Stimulated activated CD8-positive, alpha-beta memory T cell treated with anti-CD3 and anti-CD28 coated beads, Interleukin-7, amount 100 ng/mL, for 1 hour (primary cell): ENCODE measurements at places on chromosomes 13 and 19.

DNA sequence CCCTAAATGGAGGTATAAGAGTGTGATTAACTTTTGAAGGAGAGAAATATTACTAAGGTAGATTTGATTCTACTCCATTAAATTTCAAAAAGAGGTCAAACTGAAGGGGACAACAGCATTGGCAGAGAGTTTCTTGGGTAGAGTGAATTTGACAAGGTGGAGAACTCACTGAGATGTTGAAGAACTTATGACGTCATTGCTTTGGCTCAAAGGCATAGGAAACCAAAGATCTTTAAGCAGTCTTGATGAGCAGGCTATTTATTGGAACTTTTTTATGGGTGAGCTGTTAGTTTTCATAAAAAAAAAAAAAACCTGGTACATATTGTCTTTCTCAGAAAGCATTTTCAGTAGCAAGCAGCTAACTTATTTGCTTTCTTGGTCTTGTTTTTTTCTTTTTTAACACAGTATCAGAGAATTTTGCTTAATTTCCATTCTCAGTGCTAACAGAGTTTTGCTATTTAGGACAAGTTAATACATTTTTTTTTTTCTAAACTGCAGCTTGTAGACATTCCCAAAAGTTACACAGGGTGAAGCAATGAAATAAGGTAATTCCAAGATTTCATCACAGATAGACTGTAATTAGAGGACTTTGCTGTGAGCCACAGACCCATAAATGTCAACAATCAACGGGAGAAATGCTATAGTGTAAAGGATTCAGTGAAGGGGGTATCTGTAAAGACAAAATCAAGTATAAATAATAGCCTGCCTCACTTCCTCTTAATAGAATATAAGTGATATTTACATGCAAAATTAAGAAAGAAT is 412.2 kb upstream of the KLHL1 start:
- DNase-seq, result no peak

GRCh38 chr13:22944378-22944777 is 236.4 kb upstream of the SGCG start:
- DNase-seq, result no peak

- no peak for DNase-seq
These were observed 3.9 kb upstream of the PODNL1 start for GRCh38 chr19:13942023-13942684.

- DNase-seq, result no peak
These were observed 813 bp downstream of the ZNF562 start for GRCh38 chr19:9673912-9674662.

GRCh38 chr19:30651066-30651465 is 278.9 kb downstream of the ZNF536 start:
- no peak for DNase-seq

GRCh38 chr13:98460516-98460915 is 116.4 kb downstream of the STK24 start:
- DNase-seq, result no peak

DNA sequence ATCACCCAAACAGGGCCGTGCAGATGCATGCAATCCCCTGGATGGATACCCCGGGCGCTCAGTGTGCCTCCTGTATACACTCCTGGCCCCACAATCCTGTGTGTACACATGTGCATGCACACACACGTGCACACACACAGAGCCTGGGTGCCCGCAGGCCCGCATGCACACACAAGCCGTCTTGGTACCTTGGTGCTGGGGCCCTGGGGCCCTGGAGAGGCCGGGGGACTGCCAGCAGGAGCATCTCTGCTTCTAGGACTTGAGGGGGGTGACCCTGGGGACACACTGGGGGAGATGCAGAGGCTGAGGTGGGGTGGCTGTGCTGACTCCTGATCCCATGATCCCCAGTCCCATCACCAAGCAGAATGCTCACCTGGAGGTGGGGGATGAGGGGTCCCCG is 15.6 kb upstream of the EPOR start:
- DNase-seq, result no peak

- no peak for DNase-seq
These were observed 46.0 kb downstream of the SAE1 start for GRCh38 chr19:47176627-47177090.

DNA sequence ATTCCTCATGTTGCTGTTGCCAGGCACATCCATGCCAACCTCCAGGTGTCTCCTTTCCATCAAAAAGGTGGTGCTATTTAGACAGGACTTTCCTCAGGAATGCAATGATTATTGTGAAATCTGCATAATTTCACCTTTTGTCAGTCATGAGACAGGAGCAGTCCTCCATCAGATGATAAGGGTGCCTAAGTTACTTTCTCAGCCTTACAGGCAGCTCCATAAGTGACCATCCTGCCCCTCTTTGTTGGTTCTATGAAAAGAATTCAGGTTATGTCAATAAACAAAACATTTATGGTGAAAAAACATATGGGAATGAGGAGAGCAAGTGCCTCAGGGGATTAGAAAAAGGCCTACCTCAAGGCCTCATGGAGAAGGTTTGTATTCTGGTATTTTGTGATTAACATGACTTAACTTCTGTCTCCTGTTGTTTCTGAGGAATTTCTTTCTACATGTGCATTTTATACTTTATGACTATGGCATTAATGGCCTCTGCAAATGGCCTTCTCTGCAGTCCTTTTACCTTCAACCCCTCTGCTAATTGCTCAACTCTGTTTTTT is 110.3 kb upstream of the DIAPH3 start:
- DNase-seq, result no peak

DNA sequence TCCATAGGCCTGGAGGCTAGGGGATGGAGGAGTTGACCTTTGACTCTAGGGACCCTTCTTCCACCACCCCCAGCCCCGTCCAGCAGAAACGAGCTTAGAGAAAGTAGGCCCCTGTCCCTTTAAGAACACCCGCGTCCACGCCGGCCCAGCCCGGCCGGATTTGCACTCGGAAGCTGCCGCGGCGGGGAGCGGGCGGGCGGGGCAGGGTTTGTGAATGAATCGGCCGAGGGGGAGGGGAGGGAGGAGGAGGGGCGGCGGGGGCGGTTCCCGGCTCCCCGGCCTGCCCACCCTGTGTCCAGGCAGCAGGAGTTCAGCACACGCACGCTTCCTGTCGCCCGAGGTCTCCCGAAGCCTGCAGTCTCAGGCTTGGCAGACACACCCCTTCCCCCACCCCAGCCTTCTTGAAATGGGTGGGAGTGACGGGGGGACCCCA is 1.5 kb downstream of the UNC13A start:
- no peak for DNase-seq

- DNase-seq, result no peak
These were observed 133.2 kb downstream of the VWA8 start for GRCh38 chr13:41827507-41828213.

DNA sequence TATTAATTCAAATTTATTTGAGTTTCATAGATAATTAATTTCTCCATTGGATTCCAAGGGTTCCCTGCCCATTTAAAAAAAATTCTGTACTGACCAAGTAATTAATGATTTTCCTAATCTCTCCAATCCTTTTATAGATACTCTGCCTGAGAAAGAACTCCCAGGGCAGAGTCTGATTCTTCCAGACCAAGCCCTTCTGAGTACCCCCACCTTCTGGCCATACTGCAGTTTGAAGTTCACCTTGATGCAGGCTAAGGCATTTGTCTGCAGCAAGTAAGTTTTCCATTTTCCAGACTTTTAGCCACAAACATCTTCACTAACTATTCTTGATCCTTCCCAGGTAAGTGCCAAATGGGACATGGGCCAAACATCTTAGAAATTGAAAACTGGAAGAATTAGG is 195.9 kb downstream of the LHFPL6 start:
- DNase-seq, result no peak

- no peak for DNase-seq
These were observed 485 bp downstream of the CRYL1 start for GRCh38 chr13:20525144-20525600.

DNA sequence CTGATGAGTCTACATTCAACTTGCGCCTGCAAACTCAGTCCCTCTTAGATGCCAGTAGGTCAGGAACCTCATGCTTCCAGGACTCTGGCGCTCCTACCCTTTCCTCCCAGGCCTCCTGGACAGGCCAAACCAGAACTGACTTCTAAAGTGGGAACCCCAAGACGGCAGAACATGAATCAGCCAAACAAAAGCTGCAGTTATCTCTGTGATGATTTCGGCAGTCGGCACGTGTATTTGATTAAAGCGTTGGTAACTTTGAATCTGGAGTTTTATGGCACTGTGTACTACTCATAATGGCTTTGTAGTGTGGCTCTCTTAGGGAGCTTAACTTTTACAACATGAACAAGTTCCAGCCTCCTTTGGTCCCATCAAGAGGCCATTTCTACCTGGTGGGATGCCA is 13.7 kb downstream of the ACTN4 start:
- no peak for DNase-seq

- DNase-seq, result no peak
These were observed 3.5 kb downstream of the FXYD3 start for GRCh38 chr19:35119091-35119490.

- DNase-seq, result no peak
These were observed 41.9 kb upstream of the SERPINE3 start for GRCh38 chr13:51297556-51297955.

DNA sequence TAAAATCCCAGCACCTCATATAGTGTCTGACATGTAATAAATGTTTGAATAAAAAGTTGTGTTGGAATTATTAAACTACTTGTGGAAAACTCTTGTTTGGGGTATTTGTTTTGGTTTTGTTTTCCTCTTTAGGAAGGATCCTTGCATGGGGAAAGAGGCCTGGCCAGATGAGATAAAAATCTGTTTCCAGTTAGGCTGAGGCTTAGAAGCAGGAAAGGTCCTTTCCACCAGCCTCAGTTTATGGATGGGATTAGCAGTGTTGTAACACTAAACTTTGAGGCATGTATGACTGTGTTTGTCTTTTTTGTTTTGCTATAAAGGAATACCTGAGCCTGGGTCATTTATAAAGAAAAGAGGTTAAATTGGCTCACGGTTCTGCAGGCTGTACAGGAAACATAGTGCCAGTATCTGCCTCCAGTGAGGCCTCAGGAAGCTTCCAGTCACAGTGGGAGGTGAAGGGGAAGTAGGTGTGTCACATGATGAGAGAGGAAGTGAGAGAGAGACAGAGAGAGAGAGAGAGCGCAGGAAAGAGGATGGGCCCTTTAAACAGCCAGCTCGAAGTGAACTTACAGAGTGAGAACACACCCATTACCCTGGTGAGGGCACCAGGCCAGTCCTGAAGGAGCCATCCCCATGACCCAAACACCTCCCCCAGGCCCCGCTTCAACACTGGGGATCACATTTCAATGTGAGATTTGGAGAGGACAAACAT is 21.6 kb downstream of the SPATA13 start:
- DNase-seq, result no peak

GRCh38 chr19:11137542-11138384 is 17.8 kb downstream of the SPC24 start:
- no peak for DNase-seq

- no peak for DNase-seq
These were observed 6.9 kb upstream of the OVOL3 start for GRCh38 chr19:36103842-36104552.

DNA sequence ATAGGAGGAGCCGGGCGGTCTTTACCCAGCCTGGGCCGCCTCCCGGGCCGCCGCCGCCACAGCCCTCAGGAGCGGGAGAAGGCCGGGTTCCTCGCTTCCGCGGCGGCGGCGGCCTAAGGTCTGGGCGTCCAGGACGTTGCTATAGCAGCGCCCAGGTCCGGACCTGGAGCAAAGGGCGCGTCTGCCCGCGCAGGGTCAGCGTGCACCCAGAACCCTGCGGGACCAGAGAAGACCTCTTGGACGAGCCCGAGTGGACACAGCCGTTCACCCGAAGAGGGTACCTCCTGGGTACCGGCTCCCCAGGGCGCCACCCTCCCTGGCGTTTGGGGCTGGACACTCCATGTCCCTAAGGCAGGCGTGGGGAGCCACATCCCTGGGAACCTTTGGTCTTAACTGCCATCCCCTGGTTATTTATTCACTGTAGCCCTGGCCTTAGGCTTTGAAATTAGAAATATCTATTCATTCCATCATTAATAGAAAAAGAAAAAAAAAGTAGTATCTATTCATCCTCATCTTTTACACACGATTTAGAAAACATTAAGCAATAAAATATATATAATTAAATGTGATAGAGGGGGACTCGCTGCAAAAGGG is 2.4 kb downstream of the DZIP1 start:
- no peak for DNase-seq

- DNase-seq, result no peak
These were observed 14.1 kb downstream of the NUCB1 start for GRCh38 chr19:48914181-48914580.

GRCh38 chr19:33325920-33326319 is 23.6 kb upstream of the CEBPA start:
- DNase-seq, result no peak

DNA sequence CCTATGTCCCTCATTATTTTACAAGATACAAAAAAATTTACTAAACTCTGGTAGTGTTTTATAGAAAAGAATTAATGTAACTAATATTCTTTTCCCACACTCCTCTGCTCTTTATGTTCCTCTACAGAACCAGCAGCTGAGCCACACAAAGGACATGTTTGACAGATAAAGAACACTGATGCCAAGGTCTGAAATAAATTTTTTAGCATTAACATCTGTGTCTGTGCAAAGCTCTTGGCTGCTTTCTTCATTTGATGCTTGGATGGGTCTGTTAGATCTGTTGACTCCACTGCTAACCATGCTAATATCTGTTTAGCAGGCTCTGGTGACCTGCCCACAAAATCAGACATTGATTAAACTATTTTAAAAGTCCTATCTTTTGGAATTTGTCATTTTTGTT is 2363.8 kb downstream of the PCDH9 start:
- no peak for DNase-seq

GRCh38 chr13:113367020-113367560 is 3.2 kb upstream of the GRTP1 start:
- no peak for DNase-seq
